ENCODE measurements at places on chromosomes 13 and 19. TPM values are rescaled to one million over a fixed set of nuclear protein-coding genes. Genes with fewer than 3 reads are reported as not detected.

TRPC4 gene
- total RNA-seq: 0.20 TPM

DNA sequence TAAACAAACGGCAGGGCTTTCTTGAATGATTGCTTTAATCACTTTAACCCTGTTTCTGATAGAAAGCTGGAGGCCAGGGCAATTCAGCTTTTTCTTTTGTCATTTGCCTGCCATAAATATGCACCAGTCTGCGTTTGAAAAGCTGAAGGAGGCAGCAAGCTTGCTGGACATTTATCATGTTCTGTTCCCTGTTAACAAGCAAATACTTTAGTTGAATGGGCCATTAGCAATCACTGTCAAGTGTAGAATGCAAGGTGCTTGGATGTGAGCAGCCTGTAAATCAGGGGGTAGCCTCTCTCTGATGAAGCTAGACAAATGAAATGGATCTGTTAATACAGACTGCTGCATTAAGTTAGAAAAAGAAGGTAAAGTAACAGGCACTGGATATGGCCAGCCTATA lies 7.6 kb downstream of the EFNB2 start:
- no peak for DNase-seq

DNA sequence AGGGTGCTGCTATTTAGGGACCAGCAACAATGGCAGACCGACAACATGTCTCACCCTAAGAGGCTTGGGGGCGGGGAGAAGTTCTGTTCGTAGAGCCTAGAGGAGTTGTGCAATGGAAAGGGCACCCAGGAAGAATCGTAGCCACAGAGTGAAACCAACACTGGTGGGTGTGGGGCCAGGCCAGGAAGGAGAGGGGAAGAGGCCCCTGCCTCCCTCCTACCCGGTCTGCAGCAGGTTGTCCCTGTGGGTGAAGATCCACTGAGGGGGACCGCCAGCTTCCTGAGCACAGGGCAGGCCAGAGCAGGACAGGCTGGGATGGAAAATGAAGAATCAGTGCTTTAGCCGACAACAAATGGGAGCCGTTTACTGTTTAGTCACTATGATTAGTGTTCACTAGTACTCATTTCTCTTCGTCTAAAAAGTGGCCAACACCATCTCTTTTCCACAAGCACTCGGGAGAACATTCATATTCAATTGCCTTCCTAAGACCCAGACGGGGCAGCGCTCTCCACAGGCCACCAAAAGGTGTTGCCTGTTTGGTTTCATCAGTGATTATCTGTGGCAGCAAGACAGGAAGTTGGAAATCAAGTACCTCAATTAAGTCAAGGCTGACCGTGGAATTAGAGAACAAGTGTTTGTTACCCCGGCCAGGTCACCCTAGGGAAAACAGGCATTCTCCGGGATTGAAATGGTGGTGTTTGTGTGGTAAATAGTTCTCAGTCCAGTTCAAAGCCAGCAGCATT lies 1.1 kb upstream of the ATP11A start:
- no peak for DNase-seq

KASH5 gene
- not detected for total RNA-seq

LRRC4B gene
- total RNA-seq: not detected

CASP14 gene
- total RNA-seq: not detected

DNA sequence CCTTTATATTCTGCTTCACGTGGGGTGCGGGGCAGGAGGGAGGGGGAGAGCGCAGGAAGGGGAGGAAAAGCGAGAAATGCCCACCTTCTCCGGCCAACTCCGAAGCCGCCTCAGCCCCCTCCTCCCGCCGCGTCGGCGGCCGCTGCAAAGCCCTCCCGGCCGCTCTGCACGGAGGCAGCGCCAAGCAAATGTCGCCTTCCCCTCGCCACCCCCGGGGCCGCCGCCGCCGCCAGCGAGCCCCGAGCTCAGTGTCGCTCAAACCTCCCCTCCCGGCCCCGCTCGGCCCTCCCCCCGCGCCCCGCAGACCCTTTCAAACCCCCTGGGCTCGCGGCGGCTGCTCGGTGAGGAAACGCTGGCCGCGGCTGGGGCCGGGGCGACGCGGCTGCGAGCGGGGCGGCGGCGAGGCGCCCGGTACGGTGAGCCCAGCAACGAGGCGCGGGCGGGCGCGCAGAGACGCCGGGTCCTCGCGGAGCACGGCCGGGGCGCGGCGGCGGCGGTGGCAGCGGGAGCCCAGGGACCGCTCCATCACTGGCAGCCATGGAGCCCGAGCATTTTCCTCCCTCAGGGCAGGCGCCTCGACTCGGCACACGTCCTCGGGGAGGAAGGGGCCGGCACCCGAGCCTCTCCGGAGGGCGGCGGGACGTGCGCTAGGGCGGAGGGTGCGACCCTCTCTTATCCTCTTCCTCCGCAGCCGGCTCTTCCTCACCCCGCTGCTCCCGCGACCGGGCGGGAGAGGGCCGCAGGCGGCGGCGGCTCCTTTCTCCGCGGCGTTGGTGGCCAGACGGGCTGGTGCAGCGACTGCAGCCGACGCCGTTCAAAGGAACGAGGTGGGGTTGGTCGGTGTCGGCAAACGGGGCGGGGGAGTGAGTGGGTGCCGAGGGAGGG lies 463 bp upstream of the TSC22D1 start:
- DNase-seq: peak; percentile 31

GRCh38 chr13:86976521-86977324 lies 694.4 kb upstream of the SLITRK5 start:
- DNase-seq: no peak

GRCh38 chr19:17323964-17324332 lies 10.7 kb downstream of the ANO8 start:
- no peak for DNase-seq

DNA sequence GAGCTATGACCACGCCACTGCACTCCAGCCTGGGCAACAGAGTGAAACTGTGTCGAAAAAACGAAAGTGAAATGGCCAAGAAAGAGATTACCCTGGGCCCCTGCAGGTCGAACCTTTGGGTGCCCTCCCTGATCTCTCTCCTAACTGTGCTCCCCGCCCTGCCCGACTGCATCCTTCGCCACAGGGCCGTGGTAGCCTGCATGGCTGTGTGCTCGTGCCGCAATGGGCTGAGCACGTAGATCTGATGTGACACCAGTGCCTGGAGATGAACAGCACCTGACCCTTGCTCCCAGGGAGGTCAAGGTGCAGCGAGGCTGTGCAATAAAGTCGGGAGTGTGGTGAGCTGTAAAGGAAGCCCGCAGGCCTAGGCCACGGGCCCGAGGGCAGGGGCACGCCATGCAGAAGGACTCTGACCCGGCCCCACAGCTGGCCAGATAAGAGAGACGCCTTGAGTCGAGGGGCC lies 60.2 kb downstream of the PEX11G start:
- no peak for DNase-seq

MCF2L gene
- 14.2 TPM for total RNA-seq

ICAM3 gene
- total RNA-seq: 10.8 TPM

All from Calu3 (cell line).